ENCODE measurements at places on chromosomes 16 and 17. TPM values are rescaled to one million over a fixed set of nuclear protein-coding genes. Genes with fewer than 3 reads are reported as not detected.

GRCh38 chr17:46822388-46822921, 4.0 kb upstream of the WNT3 start:
- DNase-seq = no peak

The TBX6 gene
- 0.58 TPM for total RNA-seq

DNA sequence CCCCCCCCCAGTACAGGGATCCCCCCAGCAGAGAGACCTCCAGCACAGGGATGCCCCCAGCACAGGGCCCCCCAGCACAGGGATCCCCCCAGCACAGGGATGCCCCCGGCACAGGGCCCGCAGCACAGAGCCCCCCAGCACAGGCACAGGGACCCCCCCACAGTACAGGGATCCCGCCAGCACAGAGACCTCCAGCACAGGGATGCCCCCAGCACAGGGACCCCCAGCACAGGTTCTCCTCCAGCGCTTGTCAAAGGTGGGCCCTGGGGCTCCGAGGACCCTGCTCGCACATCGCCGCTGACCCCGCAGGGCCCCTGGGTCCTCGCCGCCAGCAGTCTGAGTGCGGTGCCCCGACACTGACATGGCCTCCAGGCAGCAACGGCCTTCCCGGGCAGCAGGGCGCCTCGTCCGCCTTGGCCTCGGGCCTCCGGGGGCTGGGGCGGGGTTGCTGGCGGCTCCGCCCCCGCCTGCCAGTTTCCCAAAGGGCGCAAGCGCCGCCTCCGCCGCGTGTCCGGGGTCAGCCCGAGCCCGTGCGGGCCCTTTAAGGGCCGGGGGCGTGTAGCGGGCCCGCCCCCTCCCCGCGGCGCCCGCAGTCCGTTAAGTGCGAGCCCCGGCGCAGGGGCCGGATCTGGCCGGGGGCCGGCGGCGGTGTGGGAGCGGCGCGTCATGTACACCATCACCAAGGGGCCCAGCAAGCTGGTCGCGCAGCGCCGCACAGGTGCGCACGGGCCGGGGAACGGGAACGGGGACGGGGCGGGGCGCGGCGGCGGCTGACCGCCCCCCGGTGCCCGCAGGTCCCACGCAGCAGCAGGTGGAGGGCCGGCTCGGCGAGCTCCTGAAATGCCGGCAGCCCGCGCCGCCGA, at the start of gene MCRIP2:
Gene MCRIP2 (plus strand): TSS at position 503 of the 863 bp plus-strand sequence. CDS start 164 bp downstream, at position 667.
- DNase-seq = no peak

DNA sequence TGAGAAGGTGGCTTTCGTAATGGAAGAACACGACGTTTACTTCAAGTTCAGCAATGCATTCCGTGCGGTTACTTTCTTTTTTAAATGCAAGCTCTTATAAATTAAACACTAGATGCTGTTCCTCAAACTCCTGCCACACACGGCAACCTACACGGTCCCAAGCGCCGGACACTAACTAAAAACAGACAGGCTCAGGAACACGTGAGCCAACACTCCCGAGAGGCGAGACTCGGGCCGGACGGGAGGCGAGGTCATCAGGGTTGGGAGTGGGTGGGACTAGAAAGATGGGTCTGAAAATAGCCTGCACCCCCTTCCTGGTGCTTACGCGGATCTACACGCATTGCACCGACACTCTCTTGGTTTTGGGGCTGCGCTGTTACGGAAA, 6.4 kb downstream of the CLCN7 start:
- no peak for DNase-seq

DNA sequence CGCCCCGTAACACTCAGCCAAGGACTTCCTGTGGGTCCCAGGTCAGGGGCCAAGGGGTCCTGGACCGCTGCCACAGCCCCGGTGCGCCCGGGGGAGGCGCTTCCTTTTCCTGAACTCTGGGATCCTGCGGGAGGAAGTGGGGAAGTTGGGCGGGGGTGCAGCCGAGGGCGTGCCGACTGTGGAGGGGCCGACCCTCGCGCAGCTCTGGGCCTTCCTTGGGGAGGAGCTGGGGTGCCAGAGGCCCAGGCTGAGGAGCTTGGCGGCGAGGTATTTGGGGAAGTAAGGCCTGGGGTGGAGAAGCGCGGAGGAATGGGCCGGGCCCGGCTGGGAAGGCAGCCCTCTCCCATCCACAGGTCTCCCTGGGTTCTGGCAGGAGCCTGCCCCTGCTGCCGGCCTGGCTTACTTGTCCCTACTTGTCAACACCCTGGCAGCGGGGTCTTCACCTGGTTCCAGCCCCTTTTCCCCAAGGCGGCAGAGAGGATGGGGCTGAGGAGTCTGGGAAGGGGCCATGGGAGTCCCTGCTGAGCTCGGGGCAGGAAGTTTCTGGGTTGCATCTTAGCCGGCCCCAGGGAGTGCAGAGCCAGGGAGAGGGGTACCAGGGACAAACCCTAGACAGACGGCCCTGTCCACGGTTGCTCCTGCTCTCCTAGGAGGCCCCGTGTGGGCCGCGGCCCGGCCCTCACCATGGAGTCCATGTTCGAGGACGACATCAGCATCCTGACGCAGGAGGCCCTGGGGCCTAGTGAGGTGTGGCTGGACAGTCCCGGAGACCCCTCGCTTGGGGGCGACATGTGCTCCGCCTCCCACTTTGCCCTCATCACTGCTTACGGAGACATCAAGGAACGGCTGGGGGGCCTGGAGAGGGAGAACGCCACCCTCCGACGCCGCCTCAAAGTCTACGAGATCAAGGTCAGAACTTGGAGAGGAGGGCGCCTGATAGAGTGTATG, 1.7 kb downstream of the TBKBP1 start:
- no peak for DNase-seq

DNA sequence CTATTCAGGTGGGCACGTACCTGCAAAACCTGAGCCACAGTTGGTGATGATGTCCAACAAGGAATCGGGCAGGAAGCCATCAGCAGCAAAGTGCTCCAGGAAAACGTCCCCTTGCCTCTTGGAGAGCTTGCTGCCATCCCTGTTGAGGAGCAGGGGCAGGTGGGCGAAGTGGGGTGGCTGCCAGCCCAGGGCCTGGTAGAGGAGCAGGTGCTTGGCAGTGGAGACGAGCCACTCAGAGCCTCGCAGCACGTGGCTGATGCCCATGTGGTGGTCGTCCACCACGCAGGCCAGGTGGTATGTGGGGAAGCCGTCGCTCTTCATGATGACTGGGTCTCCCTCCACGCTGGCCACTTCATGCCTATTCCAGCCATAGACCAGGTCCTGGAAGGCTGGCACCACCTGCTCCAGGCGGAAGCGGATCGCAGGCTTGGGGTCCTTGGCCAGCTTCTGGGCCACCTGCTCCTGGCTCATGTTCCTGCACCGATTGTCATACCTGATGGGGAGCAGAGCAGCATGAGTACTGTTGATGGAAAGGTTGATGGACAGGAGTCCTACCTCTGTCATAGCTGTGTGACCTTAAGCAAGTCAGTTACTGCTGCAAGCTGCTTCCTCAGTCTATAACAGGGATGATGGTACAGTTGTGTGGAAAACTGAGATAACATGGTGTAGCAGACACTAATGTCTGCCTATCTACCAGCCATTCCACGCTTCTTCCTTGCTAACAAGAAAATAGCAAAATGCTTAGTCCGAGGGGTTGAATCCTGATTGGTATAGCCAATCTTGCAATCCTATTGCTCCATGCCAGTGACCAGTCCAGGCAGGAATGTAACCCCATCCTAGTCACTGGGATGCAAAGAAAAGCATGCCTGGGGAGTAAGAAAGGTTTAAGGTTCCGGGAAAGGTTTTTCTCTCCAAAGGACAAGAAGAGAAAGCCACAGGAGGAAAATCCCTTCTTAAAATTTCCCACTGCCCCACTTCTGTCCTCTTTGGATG, 22.0 kb downstream of the EARS2 start:
- DNase-seq = no peak

GRCh38 chr16:59601452-59601851, 867.3 kb upstream of the GOT2 start:
- no peak for DNase-seq

The KRTAP2-1 gene
- not detected for total RNA-seq

DNA sequence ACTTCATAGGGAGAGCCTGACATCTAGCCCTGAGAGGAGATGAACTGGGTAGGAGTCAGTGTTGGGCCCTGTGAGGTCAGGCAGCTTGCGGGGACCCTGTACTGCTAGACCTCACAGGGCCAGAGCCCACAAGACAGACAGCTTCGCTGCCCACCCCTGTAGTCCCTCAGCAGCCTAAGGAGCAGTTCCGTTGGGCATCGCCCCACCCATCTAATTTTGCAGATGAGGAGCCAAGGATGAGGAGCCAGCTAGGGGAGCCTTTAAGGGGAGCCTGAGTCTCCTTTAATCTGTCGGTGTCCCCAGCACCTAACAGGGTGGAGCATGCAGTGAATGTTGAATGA, 755 bp upstream of the TUFM start:
- no peak for DNase-seq

The SPATA22 gene
- total RNA-seq = not detected

The MLX gene
- 33.9 TPM for total RNA-seq

The EVI2A gene
- total RNA-seq = not detected

The KRT39 gene
- total RNA-seq = not detected

DNA sequence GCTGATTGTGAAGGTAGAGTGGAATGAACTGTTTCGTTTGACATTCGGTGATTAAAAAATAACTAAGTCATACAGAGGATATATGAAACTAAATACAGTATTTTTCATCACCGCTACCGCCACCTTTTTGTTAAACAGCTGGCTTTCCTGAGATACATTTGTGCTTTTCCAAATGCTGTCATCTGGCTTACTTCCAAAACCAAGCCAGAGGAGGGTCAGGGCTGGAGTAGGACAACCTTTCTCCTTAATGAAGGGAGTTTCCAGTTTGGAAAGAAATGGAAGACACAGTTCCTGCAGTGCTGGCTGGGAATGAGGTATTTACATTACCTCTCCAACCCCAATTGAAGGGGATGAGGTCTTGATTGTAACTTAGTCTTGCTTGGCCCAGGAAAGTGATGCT, 3.2 kb downstream of the TNRC6C start:
- no peak for DNase-seq

DNA sequence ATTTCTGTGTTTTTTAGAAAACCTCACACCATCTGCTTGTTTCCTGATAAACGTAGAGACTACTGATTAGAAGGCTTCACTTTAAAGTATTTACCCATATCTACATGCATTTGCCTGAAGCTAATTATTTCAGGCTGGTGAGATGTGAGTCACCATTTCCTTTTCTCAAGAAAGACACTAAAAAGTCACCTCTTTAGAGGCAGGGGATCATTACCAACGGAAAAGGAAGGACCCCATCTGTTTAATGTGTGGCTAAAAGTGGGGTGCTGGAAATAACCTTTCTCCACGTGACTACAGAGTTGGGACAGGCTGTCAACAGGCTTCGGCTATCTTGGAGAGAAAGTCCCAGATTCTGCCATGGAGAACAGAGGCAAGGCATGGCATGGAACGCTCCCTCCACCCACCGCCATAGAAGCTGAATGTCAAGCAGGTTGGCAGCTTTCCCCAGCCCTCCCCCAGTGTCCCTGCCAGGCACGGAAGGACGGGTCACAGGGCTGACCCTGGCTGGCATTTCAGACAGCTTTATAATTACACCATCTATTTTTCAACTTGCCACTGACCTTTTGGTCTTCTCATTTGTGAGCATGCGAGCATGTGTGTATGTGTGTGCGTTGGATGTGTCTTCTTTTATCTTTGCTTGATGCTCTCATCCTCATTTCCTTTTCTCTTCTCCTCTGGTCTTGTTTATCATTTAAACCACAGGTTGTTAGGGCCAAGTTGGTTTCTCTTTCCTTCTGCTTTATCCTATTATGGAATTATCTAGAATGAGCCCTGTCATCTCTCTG, 157.0 kb downstream of the CPPED1 start:
- no peak for DNase-seq

- no peak for DNase-seq
Observed at GRCh38 chr17:36148559-36149295, 27.7 kb downstream of the TBC1D3B start.

- no peak for DNase-seq
Observed at GRCh38 chr16:67608364-67608763, 36.6 kb upstream of the CARMIL2 start.

DNA sequence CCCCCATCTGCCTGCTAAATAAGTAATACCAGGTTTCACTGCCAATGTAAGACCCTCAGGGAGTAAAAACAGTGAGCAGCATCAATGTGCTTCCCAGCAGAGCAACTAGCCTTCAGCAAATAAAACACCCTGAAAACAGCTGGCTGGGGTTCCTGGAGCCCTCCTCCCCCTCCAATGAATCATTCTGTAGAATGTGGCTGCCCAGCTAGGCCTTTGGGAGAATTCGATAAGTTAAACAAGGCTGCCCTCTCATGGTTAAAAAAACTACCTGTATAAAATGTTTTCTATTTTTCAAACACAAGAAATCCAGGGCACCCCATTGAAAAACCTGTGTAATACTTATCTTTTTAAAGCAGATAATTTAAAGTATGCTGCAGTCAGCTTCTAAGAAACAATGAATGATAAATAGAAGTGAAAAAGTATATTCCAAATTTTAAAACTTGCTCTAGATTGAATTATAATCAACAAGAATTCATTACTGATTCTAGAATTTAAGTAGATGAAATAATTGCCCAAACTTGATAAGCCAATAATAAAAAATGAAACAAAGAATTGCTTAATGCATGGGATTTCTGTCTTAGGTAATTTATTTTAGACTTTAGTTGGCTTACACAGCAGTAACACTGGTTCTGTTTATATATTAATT, 9.4 kb upstream of the TOM1L1 start:
- no peak for DNase-seq

DNA sequence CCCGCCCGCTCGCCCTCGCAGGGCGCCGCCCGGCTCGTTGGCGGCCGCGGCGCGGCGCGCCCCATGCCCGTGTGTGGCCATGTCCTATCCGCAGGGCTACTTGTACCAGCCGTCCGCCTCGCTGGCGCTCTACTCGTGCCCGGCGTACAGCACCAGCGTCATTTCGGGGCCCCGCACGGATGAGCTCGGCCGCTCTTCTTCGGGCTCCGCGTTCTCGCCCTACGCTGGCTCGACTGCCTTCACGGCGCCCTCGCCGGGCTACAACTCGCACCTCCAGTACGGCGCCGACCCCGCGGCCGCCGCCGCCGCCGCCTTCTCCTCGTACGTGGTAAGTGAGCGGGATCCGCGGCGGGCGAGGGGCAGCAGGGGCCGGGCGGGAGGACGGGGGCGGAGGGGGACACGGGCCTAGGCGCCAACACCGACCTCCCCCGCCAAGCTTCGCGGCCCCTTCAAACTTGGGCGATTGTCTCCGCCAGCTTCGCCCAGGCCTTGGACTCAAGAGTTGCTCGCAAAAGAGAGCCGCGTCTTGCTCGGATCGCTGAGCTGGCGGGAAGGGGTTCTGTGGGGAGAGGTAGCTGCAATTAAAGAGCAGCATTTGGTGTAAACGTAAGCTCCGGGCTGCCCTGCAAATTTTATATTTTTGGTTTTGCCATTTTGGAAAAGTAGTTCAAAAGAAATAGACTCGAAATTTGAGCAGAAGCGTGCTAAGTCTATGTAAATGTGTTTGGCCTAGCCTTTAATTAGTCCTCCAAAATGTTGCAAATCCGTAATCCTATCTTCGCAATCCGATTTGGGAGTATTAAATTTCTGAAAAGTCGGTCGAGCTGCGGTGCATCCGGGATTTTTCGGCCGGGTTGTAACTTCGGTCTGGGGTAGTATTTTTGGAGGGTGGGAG, 702 bp downstream of the IRX5 start:
- no peak for DNase-seq

GRCh38 chr17:72575542-72576233, 454.9 kb downstream of the SOX9 start:
- no peak for DNase-seq

GRCh38 chr17:78459696-78460095, 81.2 kb downstream of the PGS1 start:
- no peak for DNase-seq
